ENCODE measurements at places on chromosomes 13 and 19. TPM values are rescaled to one million over a fixed set of nuclear protein-coding genes. Genes with fewer than 3 reads are reported as not detected.
A peak's percentile ranks its signal among the peaks of the same experiment; 100 is the strongest.

GRCh38 chr19:35585848-35586247 lies at the start of gene PMIS2:
Gene PMIS2 (plus strand): TSS chr19:35586173. CDS start chr19:35586260, 87 bp downstream.
- H3K4me3 ChIP-seq, result no peak within 1 kb of the TSS
- no peaks in the 10 kb centered on the region for H3K4me1 ChIP-seq
- peaks cover 1% of the 10 kb centered on the region for H3K27me3 ChIP-seq
- no peak for DNase-seq
- no peak within 1 kb of the TSS for H3K27ac ChIP-seq
- no peaks in the 10 kb centered on the region for H3K36me3 ChIP-seq

DNA sequence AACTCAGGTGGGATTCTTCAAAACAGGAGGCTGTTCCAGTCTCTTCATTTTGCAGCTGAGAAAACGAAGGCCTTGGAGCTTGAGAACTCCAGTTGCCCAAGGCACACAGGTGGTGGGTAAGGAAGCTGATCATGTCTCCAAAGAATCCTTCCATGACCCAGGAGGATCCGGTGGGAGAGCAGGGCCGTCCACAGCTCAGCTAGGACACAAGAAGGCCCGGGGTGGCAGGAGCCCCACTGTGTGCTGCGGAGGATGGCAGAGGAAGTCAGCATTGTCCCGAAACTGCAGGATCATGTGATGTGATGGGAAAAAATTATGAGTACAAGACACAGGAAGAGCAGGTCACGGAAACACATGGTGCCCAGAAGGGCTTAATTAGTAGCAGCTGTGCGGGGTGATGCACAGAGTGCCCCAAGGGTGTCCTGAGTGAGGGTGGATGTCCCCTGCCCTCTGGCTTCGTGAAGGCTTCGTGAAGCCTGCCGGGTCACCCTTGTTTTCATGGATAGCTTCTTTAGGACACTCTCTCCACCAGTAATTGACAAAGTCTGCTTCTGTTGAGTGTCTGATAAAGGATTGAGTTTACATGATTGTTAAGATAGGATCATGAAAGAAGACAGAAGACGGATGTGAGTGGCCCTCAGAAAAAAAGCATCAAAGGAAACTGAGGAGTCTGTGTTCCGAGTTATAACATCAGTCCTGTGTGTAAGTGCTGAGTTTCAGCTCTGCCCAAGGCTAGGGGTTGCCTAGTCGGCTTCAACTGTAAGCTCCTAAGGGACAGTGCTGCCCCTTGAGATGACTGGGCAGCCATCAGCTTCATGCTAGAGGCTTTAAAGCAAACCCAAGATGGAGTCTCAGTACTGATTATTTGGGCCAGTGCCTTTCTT lies 33.8 kb upstream of the SACS start:
- H3K4me3 ChIP-seq, result peak overlapping the region; percentile 79
- no peak for DNase-seq
- no peak overlapping the region for H3K27ac ChIP-seq
- H3K4me1 ChIP-seq, result peaks cover 33% of the 10 kb centered on the region

DNA sequence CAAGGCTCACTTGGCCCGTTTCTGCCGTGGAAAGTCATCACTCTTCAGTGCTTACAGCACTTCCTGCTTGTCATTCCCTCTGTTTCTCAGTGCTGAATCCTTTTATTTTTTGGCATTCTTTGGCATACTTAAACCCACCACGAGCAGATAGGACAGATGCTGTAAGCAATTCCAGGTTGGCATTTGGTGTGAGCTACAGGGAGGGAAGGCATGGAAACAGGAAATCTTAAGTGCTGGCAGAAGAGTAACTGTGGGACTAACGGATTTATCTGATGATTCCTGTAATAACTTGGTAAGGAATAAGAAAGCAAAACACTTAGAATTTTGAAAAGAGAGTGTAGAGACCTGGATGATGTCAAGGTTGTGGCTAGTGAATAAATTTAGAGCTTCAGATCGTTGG lies 273.4 kb downstream of the GPC6 start:
- no peak overlapping the region for H3K4me3 ChIP-seq
- peaks cover 4% of the 10 kb centered on the region for H3K4me1 ChIP-seq
- no peak for DNase-seq
- no peak overlapping the region for H3K27ac ChIP-seq
- no peaks in the 10 kb centered on the region for H3K36me3 ChIP-seq

GRCh38 chr13:44112700-44113329 lies 233.1 kb downstream of the LACC1 start:
- peaks cover 15% of the 10 kb centered on the region for H3K4me1 ChIP-seq
- H3K4me3 ChIP-seq, result no peak overlapping the region
- H3K36me3 ChIP-seq, result no peaks in the 10 kb centered on the region

DNA sequence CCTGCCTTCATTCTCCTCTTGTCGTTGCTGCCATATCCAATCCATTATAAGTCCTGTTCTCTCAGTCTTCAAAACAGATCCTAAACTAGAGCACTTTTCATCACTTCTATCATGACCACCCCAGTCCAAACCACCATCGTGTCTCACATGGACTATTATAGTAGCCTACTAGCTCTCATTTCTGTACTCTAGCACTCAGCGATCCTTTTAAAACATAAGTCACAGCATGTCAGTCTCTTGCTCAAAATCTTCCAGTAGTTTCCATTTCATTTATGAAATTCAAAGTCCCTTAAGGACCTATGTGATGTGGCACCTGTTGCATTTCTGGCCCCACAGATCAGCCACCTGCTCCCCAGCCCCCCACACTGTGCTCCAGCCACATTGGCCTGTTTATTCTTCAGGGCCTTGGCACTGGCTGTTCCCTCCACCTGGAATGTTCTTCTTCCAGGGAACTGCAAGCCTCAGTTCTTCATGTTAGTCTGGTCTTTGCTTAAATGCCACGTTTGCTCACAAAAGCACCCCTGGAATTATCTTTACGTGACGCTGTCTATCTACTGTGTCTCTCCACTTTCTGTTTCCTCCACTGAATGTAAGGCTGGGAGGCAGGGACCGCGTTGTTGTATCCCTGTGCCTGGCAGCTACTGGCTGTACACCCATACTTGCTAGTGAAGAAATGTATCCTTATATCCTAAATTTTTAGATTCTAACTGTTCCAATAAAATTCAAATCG lies 64.3 kb downstream of the MBNL2 start:
- no peak for DNase-seq
- no peak overlapping the region for H3K27ac ChIP-seq
- no peak overlapping the region for H3K4me3 ChIP-seq
- H3K36me3 ChIP-seq, result peaks cover 17% of the 10 kb centered on the region

GRCh38 chr19:18436671-18437490 lies 1.1 kb downstream of the ISYNA1 start:
- H3K4me1 ChIP-seq, result peaks cover 39% of the 10 kb centered on the region
- H3K27me3 ChIP-seq, result no peaks in the 10 kb centered on the region
- 0 out of 3 replicates have a peak, but pooled peaks cover 3% of the 10 kb centered on the region for H3K36me3 ChIP-seq
- H3K4me3 ChIP-seq, result peak overlapping the region; percentile 72
- DNase-seq, result peak; percentile 57

- no peaks in the 10 kb centered on the region for H3K36me3 ChIP-seq
- H3K27ac ChIP-seq, result no peak overlapping the region
- no peaks in the 10 kb centered on the region for H3K27me3 ChIP-seq
- no peaks in the 10 kb centered on the region for H3K4me1 ChIP-seq
- no peak for DNase-seq
Observed at GRCh38 chr13:71828117-71828516, 38.9 kb downstream of the DACH1 start.

GRCh38 chr13:63636316-63636993 lies 2220.8 kb upstream of the PCDH20 start:
- no peak overlapping the region for H3K27ac ChIP-seq
- no peaks in the 10 kb centered on the region for H3K36me3 ChIP-seq
- H3K4me3 ChIP-seq, result no peak overlapping the region
- no peak for DNase-seq
- H3K4me1 ChIP-seq, result no peaks in the 10 kb centered on the region

DNA sequence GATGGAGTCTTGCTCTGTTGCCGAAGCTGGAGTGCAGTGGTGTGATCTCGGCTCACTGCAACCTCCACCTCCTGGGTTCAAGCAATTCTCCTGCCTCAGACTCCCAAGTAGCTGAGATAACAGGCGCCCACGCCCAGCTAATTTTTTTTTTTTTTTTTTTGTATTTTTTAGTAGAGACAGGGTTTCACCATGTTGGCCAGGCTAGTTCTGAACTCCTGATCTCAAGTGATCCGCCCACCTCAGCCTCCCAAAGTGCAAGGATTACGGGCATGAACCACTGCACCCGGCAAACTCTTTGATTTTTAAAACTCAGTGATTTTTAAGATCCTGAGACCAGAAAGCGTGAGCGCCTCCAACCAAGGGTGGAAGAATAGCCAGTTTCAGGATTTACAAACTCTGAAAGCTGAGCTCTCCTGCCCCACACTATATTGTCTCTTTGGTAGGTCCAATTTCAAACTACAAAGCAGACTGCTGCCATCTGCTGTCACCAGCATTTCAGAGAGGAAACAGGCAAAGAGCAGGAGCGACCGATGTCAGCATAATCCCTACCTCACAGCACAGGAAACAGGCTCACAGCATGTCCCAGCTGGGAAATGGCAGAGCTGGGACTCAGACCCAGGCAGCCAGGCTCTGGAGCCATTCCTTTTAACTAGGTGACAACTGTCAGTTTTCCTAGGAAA lies 9.2 kb downstream of the NOSIP start:
- H3K4me3 ChIP-seq, result peak overlapping the region; percentile 23
- H3K36me3 ChIP-seq, result peaks cover 3% of the 10 kb centered on the region
- peaks cover 16% of the 10 kb centered on the region for H3K4me1 ChIP-seq
- H3K27ac ChIP-seq, result peak overlapping the region; percentile 76
- DNase-seq, result peak; percentile 76

DNA sequence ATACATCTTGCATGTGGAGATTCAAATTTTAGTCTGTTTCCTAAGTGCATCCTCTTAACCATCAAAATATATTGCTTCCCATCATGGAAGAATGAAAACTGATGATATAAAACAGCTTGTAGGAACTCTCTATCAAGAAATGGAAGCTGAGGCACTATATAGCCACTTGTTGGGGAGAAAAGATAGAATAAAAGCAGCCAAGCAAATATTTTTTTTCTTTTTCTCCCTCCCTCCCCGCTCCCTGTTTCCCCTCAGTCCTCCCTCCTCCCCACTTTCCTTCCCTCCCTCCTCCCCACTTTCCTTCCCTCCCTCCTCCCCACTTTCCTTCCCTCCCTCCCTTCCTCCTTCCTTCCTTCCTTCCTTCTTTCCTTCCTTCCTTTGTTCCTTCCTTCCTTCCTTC lies 413.8 kb downstream of the GPC6 start:
- H3K36me3 ChIP-seq, result no peaks in the 10 kb centered on the region
- no peak overlapping the region for H3K27ac ChIP-seq

DNA sequence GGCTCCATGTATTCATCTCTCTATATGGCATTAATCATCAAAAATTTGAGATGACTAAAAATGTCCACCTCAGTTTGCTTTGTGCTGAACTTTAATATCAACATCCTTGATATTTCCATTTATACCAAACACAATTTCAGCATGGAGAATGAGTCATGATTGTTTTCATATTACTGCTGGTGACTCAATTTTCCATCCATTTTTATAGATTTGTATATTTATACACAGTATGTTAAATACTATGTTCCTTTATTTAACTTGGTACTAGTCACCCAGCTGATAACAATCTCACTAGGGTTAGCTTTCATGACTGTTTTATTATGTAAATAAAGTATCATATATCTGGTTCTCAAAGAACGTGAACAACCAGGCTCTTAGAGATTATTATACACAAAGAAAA lies 1255.1 kb downstream of the SLITRK1 start:
- no peaks in the 10 kb centered on the region for H3K27me3 ChIP-seq
- no peak overlapping the region for H3K27ac ChIP-seq
- no peaks in the 10 kb centered on the region for H3K4me1 ChIP-seq
- no peaks in the 10 kb centered on the region for H3K36me3 ChIP-seq
- no peak for DNase-seq

DNA sequence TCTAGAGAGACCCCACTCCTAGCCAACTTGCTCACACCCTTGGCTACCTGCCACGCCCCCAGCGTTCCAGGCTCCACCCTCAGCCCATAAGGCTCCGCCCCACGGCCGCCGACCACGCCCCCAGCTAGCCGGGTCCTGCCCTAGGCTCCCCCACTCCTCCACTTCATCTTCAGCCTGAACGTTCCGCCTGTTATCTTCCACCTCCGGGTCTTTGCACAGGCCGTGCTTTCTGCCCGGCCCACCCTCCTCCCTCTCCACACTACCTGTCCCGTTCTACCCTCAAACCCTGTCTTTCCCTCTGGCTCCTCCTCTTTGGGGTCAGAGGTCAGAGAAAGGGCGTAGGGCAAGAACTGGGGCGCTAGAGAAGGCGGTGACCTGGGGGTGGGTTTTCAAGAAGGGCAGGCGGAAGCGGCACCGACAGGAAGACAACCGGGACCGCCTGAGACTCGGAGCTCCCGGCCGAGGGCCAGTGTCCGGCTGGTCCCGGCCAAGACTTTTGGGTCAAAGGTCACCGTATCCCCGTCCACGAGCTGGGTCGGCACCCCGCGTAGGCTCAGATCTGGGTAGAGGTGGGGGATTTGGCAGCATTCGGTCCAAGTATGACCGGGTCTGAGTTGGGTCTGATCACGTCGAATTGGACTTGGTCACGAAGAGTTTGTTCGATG lies 2.2 kb downstream of the PDE4C start:
- H3K4me1 ChIP-seq, result peaks cover 51% of the 10 kb centered on the region
- peak overlapping the region; percentile 65 for H3K27ac ChIP-seq
- peaks cover 1% of the 10 kb centered on the region for H3K27me3 ChIP-seq
- no peaks in the 10 kb centered on the region for H3K36me3 ChIP-seq
- H3K4me3 ChIP-seq, result peak overlapping the region; percentile 80
- DNase-seq, result peak; percentile 63

DNA sequence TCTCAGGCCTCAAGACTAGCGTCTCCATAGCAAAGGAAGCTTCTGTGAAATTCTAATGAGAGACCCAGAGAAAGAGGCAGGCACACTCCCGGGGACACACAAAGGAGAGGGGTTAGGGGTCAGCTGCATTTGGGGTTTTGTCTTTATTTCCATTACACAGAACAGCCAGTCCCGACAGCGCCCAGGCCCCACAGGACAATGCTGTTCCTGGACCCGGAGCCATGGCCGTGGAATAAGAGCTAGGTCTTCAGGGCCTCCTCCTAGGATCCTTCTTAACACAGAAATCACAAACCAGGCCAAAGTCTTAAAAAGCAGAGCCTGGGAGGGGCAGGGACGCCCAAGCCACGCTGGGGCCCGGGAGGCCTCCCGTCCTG lies 22.8 kb downstream of the KCTD15 start:
- peaks cover 1% of the 10 kb centered on the region for H3K27me3 ChIP-seq
- peaks cover 20% of the 10 kb centered on the region for H3K4me1 ChIP-seq

- DNase-seq, result peak; percentile 74
- H3K4me3 ChIP-seq, result no peak overlapping the region
- H3K27me3 ChIP-seq, result no peaks in the 10 kb centered on the region
Observed at GRCh38 chr19:664913-665443, 2.0 kb upstream of the RNF126 start.

Gene CNN1
- 0.39 TPM for polyA plus RNA-seq
